ENCODE measurements at places on chromosomes 5 and 9. TPM values are rescaled to one million over a fixed set of nuclear protein-coding genes. Genes with fewer than 3 reads are reported as not detected.

- DNase-seq = no peak
Observed at GRCh38 chr9:4538107-4538506, 47.8 kb downstream of the SLC1A1 start.

DNA sequence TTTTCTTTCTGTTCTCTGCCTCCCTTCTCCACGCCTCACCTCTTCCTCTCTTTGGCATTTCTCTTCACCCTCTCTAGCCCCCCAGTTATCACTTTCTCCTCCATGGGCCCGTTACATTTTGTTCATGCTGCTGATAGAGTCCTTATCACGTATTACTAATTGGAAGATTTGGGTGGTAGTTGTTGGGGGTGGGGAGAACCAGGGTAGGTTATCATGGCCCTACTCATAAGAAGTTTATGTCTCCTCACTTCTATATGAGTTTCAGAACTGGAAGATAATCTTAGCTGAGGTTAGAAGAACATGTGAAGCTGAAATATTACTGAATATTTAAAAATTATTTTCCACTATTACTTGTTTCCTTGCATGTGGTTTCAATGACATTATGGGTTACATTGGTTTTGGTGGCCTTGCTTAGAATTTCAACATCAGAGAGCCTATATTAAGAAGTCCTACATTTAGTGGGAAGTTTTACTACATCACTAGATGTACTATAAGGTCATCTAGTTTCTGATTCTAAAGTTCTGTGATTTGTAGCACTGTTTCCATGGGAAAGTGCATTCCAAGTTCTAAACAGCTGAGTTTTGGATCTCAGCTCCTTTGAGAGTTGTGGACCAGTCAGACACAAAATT, 36.8 kb downstream of the PIP5K1B start:
- DNase-seq = no peak

- DNase-seq = no peak
Observed at GRCh38 chr5:147348451-147348850, 113.6 kb downstream of the STK32A start.

DNA sequence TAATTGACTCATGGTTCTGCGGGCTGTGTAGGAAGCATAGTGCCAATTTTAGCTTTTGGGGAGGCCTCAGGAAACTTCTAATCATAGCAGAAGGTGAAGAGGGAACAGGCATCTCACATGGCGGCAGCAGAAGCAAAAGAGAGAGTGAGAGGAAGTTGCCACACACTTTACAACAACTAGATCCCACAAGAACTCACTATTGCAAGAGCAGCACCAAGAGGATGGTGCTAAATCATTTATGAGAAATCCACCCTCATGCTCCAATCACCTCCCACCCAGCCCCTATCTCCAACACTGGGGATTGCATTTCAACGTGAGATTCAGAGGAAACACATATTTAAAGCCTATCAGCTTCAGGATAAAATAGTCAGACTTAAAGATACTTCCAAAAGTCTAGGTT, 36.1 kb upstream of the LPAR1 start:
- no peak for DNase-seq

DNA sequence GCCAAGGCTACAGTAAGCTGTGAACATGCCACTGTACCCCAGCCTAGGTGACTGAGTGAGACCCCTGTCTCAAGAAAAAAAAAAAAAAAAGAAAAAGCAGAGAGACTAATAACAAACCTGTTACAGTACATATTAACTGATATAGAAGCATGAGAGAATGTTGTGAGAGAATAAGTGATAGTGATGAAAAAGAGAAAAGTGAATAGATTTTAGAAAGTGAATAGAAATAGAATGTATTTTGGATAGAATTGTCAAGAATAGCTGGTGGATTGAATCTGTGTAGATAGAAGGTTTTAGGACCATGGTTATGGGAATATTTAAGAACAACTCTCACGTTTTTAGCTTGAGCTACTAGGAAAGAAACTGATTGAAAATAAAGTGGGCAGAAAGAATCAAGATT, 135.8 kb downstream of the WDR70 start:
- DNase-seq = no peak

DNA sequence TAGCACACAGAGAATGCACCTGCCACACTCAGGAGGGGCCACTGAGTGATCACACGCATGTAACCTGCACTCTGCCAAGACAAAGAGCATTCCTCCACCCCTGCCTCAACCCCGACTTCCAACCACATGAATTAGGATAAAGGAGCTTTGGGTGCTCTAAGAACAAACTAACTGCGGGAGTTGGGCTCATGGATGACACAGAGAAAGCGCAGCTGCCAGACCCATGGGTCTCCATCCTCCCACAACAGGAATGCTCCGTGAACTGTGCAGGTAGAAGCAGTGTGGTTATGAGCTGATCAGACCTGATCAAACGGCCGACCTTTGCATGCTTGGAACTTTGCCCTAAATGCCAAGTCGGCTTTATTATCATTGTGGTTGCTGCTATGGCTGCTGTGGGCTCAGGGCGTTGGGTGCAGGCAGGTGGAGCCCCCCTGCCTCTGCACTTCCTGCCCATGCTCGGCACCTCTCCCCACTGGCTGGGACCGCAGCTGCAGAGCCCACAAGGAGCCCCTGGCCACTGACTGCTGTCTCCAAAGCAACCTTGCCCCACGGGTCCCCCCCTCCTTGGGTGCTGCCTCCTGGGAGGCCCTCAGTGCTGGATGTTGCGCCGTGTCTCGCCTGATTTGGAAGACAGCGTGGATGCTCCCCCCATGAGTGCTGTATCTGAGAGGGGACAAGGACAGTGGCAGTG, 2.6 kb upstream of the SLC6A3 start:
- no peak for DNase-seq

DNA sequence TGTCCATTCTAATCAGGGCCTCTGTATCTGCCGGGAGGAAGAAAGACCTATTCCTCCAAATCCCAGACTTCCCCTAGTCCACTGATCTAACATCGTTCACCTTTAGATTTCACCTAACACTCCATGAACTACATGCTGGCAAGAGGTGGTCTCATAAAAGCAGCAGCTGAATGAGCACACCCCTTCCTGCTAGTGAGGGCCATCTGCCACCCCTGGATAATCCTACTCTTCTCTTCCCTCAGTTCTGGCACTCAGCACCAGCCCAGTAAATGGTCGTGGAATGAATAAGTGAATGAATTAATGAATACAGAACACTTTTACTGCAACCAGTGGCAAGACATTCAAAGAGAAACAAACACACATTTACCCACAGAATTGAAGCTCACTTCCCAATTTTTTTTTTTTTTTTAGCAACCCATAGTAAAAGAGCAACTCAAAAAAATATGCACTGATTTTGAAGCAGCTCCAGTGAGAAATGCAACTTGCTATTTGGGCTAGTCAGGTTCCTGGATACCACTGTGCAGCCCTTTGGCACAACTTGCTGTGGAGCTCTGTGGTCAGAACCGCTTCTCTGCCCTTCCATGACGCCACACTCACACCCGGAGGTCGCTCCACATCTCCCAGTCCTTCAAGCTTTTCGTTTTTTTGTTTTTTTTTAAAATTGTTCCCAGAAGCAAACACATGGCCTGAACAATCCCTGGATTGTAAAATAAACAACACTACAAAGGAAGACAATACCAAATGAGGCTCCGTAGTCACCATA, 6.2 kb downstream of the RNF183 start:
- no peak for DNase-seq

- no peak for DNase-seq
Observed at GRCh38 chr5:127320032-127320965, 29.7 kb downstream of the MEGF10 start.

- no peak for DNase-seq
Observed at GRCh38 chr9:38662763-38663593, 42.6 kb upstream of the ANKRD18A start.

DNA sequence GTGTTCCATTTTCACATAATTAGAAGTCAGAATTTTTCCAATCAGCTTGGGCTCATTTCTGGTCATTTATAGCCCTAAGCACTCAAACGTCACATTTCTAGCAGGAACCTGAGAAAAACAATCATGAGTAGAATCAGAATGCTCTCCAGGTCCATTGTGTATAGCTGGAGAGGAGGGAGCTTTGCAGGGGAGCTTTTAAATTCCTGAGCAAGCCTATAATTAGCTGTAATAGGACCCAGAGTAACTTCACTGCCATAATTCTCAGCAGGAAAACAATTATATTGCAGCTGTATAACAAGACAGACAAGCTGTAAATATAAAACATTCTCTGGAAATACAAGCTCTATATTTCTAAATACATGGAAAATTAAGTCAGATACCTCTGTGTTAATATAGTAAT, 637.6 kb upstream of the SGCD start:
- no peak for DNase-seq

DNA sequence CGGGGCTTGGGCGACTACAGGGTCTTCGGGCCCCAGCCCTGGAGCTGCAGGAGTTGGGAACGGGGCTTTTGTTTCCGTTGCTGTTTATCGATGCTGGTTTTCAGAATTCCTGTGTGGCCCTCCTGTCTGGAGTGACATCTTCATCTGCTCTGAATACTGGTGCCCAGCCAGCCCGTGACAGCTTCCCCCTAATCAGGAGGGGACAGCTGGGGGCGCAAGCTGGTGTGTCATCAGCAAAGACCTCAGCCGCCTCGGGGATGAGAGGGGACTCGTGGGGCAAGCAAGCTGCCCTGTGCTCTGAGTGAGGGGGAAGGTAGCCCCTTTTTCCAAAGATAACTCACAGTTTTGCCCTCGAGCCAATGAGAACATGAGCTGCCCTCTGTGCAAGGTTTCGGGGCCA, 110.7 kb downstream of the RXRA start:
- no peak for DNase-seq

GRCh38 chr5:77316871-77317661, 106.6 kb downstream of the PDE8B start:
- DNase-seq = no peak

GRCh38 chr5:4730279-4730678, 409.9 kb upstream of the ADAMTS16 start:
- no peak for DNase-seq

GRCh38 chr5:32420506-32420905, 24.0 kb downstream of the ZFR start:
- DNase-seq = no peak

GRCh38 chr9:134662143-134662876, 20.7 kb downstream of the COL5A1 start:
- DNase-seq = no peak

- DNase-seq = no peak
Observed at GRCh38 chr5:2887481-2888348, 136.2 kb upstream of the IRX2 start.

DNA sequence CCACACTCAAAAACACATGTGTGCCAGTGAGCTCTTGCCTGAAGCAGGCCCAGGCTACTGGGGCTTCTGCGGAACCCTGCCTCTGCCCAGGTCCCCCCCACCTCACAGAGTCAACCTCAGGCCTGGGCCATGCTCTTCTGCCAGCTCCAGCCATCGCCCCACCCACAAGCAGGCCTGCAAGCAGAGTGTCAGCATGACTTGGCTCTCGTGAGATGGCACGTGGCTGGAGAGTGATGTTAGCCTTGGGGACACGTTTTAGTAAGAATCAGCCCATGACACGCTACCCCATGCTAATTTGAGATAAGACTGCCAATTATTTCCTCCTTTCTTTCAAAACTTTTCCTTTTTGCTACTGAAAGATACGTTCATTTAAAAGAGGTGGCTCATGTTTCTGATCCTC, 351.7 kb downstream of the IRX2 start:
- no peak for DNase-seq

DNA sequence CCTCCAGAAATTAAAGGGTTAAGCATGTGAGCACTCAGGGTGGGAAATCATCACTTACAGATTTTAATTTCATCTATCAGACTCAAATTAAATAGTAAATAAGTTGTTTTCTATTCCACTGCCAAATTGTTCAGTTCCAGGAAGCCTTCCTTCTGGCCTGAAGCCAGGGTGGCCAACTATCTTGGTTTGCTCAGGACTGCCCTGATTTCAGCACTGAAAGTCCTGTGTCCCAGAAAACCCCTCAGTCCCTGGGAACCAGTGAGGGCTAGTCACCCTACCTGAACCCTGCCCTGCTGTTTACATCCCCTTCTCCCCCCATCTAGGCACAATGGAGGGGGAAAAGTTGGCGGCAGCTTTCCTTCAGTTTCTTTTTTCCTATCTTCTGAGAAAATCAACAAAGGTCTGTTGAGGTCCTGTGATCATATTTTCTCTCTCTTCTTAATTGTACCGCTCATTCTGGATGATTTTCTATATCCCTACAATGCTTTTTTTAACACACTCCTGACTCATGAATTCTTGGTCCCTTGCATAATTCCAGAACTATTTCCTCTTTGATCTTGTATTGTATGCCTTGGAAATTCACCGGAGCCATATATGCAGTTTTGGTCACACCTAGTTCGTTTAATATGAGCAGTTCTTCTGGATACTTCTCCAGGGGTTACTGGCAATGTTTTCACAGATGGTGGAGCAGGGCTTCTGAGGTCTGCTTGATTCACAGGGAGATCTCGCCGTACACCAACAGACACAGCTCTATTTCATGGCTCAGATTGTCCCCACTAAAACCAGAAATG, 103.8 kb downstream of the MAP1B start:
- DNase-seq = no peak

- no peak for DNase-seq
Observed at GRCh38 chr9:37998881-37999587, 70.0 kb downstream of the SHB start.

DNA sequence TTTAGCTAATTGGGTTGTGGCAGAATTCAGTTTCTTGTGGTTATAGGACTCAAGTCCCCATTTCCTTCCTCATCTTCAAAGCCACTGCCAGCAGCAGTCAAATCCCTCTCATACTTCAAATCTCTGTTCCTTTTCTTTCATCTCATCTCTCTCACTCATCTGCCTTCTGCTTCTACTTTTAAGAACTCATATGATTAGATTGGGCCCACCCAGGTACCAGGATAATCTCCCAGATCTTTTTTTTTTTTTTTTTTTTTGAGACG, 8.0 kb upstream of the REEP5 start:
- no peak for DNase-seq

DNA sequence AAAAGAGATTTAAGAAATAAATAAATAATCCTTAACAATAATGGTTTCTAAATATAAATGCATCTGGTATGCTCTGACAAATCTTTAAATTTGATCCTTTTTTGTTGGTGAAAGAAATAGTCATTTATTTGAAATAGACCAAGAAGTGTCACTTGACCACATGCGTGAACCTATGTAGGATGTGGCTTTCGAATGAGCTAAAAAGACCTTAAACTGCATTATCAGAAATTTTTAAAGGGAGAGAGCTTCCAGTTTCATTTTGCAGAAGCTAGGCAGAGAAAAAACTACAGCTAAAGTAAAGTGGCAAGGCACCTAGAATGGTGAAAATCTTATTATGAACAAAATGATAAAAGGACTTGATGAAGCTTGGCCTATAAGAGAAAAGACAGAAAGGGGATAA, 309.2 kb upstream of the EFNA5 start:
- peak; percentile 27 for DNase-seq

The LURAP1L gene
- total RNA-seq = not detected

The CDH9 gene
- total RNA-seq = not detected

The EGFL7 gene
- total RNA-seq = 0.30 TPM

The RNF208 gene
- 2.2 TPM for total RNA-seq

The GPR150 gene
- total RNA-seq = 1.7 TPM

The SV2C gene
- total RNA-seq = 0.28 TPM

The CAPSL gene
- not detected for total RNA-seq

The PCDHGB3 gene
- total RNA-seq = 0.25 TPM

The PAEP gene
- total RNA-seq = not detected

The TMEM174 gene
- not detected for total RNA-seq

The LECT2 gene
- total RNA-seq = not detected

The C5orf52 gene
- total RNA-seq = not detected

The MARCOL gene
- total RNA-seq = not detected

The LHX2 gene
- total RNA-seq = not detected
